ENCODE measurements at places on chromosomes 2 and 18. TPM values are rescaled to one million over a fixed set of nuclear protein-coding genes. Genes with fewer than 3 reads are reported as not detected.

GRCh38 chr2:139529080-139529479, 748.9 kb upstream of the NXPH2 start:
- no peak for DNase-seq

- DNase-seq, result no peak
Measured at GRCh38 chr2:83899271-83899670, 559.8 kb downstream of the SUCLG1 start.

- peak; percentile 64 for DNase-seq
Measured at GRCh38 chr18:8661754-8662559, 43.4 kb upstream of the MTCL1 start.

Gene UNC80
- total RNA-seq, result 0.18 TPM

GRCh38 chr2:153461453-153461852, 17.1 kb downstream of the RPRM start:
- no peak for DNase-seq

Gene TMEM178A
- total RNA-seq, result 2.9 TPM

DNA sequence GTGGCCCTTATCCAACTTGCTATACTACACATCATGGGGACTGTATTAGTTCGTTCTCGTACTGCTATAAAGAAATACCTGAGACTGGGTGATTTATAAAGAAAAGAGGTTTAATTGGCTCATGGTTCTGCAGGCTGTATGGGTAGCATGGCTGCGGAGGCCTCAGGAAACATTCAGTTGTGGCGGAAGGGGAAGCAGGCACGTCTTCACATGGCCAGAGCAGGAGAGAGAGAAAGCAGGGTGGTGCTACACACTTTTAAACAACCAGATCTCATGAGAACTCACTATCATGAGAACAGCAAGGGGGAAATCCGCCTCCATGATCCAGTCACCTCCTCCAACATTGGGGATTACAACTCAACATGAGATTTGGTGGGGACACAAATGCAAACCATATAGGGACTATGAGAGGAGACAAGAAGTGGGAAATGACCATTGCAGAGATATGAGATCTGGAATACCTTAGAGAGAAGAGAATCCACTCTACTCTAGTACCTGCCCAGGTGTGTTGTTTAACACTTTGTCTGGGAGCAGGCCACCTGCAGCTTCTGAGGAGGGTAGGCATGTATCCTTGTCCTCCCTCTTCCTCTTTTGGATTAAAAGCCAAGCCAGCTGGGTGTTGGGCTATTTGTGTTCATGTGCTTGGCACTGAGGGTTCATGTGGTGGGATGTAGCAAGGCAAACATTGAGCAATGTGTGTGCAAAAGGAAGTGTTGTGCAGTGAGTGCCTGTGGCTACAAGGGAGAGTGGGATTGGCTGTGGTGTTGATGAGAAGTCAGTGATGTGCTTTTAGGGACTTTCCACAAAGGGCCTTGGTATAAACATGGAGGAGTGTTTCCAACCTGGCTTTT, 22.8 kb downstream of the TTLL4 start:
- DNase-seq, result peak; percentile 45

GRCh38 chr18:76476665-76477561, 18.1 kb downstream of the ZNF516 start:
- no peak for DNase-seq

Gene ZSWIM2
- total RNA-seq, result not detected

DNA sequence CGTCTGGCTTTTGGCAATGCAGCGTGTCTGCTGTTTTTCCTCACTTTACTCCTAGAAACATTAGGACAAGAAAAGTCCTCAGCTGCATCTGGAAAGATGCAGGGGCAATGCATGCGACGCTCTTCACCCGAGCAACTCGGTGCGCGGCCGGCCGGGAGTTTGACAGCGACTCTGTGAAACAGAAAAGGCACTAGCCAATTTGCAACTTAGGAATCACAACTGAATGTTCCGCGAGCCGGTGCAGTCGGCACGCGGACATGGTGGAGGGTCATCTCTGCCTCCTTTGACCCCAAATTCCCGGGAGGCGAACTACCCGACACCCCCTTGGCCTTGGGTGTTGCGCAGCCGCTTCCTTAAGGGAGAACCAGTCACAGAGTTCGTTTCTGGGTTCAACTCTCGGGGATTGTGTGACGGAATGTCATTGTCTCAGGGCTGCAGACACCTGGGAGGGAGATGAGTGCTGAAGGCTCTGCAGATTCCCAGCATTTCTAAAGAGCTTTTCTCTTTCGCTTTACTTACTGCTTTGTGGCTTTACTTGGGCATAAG, 9.8 kb downstream of the NR4A2 start:
- DNase-seq, result no peak

DNA sequence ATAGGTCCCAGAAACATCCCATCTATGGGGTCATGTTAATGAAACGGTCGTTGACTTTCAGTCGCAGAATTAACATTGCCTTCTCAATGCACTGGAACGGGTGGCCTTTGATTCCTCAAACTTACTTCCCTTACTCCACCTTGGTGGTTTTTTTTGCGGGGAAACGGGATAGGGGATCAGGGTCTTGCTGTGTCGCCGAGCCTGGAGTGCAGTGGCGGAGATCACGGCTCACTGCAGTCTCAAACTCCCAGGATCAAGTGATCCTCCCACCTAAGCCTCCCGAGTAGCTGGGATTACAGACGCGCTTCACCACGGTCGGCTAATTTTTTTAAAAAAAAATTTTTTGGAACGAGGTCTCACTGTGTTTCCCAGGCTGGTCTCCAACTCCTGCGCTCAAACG, 754 bp downstream of the ATG16L1 start:
- DNase-seq, result no peak

DNA sequence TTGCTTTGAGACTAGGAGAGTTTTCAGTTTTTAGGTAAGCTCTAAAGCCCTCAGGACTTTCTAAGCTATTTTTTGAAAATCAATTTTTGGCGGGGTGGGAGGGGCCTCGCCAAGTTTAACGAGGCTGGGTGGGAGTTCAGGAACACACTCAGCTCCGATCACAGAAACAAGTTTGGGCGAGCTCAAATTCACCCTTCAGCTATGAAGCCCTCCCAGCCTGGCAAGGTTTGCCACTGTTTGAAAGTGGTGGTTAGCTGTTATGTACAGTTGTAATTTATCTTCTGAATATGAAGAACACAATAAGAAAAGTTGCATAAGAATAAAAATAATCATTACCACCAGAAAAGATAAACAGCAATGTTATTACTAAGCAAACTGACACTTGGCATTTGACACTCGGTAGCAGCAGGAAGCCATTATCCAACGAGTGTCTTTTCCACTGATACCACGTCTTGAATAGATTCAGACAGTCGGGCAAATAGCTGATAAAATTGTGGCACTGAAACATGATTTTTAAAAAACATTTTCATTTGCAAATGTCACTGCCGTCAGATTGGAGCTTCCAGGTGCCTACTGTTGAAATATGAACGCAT, 59.8 kb downstream of the KCTD1 start:
- no peak for DNase-seq

- no peak for DNase-seq
Measured at GRCh38 chr2:8125741-8126711, 555.8 kb upstream of the ID2 start.

Gene CYP26B1
- 1.1 TPM for total RNA-seq

Gene TTC39C
- 33.2 TPM for total RNA-seq

Gene WBP1
- 100 TPM for total RNA-seq

DNA sequence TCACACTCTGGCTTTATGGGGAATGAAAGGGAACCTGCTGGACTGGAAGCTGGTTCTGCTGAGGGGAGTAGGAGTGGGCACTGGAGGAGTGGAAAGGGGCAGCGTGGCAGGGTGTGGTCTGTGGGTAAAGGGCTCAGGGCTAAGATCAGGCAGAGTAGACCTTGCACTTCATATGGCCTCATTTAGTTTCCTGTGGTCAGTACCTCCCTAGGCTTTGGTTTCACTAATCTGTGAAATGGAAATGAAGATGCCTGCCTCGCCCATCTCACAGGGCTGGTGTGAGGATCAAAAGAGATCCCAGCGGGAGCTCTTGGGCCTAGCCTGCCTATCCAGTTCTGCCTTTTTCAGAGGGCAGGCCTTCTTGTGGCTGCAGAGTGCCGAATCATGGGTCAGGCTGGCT, 208.7 kb downstream of the LOXHD1 start:
- DNase-seq, result no peak

DNA sequence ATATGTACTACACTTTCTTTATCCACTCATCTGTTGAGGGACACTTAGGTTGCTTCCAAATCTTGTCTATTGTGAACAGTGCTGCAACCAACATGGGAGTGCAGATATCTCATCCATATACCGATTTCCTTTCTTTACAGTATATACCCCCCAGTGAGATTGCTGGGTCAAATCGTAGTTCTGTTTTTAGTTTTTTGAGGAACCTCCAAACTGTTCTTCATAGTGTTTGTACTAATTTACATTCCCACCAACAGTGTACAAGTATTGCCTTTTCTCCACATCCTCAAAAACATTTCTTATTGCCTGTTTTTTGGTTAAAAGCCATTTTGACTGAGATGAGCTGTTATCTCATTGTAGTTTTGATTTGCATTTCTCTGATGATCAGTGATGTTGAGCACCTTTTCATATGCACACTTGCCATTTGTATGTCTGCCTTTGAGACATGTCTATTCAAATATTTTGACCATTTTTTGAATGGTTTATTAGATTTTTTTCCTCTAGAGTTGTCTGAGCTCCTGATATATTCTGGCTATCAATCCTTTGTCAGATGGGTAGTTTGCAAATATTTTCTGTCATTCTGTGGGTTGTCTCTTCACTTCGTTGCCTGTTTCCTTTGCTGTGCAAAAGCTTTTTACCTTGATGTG, 12.2 kb downstream of the PLEK start:
- no peak for DNase-seq

DNA sequence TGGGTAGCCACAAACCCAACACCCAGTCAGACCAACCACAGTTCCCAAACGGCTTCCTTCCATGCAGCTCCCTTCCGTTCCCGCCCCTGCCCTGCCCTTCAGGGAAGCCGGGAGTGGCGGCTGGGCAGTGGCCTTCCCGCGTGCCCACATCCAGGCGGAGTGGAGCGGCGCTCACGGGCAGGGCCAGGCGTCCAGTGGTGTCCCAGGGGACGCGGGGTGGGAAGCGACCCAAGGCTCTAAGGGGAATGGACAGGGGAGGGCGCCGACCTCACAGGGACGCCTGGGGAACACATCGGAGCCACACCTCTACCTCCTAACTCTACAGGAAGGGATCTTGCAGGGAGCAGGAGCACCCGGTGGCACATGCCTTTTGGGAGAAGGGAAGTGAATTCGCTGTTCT, 225.9 kb upstream of the MGAT5 start:
- no peak for DNase-seq

GRCh38 chr2:120452131-120452530, 106.2 kb downstream of the INHBB start:
- no peak for DNase-seq

Gene ANKRD62
- total RNA-seq, result not detected

- no peak for DNase-seq
Measured at GRCh38 chr2:203442463-203442862, 92.6 kb downstream of the RAPH1 start.

DNA sequence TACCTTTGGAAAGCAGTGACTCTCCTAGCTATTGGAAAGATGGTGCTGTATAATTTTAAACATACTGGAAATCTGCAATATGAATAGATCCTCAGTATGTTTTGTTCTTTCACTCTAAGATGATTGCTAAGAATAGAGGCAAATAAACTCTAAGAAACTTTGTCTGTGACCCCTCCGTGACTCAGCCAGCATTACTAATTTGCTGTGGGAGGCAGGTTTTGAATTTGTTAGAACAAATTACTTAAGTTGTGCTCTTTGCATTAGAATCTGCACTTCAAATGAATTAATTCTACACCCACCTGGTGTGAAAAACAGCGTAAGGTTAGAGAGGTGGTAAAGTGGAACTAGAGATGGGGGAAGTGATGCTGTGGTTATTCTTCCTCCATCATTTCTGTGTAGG, 142.2 kb downstream of the RAPGEF4 start:
- no peak for DNase-seq

Gene INSIG2
- 14.3 TPM for total RNA-seq

- no peak for DNase-seq
Measured at GRCh38 chr2:140990416-140990815, 1140.4 kb downstream of the LRP1B start.

GRCh38 chr18:70452501-70452900, 163.7 kb downstream of the SOCS6 start:
- no peak for DNase-seq

DNA sequence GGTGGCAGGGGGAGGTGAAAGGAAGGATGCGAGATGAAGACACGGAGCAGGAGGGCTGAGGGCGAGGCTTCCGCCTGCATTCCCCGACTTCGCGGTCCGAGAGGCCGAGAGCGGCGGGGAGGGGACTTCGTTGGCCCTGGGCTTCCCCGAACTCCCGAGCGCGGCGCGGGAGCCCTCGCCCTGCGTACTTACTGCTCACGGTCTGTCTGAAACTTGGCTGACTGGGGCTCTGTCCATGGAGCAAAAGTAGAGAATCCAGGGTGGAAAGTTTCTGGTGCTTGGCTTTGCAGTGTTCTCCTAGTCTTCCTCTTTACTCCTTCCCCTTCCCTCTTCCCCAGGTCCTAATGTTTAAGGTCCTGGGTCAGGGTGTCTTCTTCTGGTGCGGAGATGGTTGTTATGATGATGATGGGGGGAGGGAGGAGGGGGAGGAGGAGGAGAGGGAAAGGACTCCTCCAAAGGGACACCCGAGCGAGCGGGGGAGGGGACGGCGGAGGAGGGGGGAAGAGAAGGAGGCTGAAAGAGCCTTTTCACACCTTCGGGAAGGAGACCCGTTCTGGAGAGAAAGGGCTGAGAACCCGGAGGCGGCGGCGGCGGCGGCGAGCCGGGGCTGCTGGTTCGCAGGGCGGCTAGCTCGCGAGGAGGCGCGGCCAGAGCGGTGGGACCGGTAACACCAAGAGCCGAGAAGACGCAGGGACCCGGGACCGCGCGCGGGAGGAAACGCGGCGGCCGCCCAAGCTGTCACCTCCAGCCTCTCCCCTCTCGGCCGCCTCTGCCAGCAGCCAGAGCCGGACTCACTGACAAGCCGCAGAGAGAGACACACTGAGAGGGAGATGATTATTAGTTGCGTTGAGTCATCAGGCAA, at the start of gene SATB2:
Gene SATB2 (minus strand): TSS at position 793 of the 862 bp plus-strand sequence. CDS start 1,902 bp downstream, outside the sequence.
- DNase-seq, result peak; percentile 49

DNA sequence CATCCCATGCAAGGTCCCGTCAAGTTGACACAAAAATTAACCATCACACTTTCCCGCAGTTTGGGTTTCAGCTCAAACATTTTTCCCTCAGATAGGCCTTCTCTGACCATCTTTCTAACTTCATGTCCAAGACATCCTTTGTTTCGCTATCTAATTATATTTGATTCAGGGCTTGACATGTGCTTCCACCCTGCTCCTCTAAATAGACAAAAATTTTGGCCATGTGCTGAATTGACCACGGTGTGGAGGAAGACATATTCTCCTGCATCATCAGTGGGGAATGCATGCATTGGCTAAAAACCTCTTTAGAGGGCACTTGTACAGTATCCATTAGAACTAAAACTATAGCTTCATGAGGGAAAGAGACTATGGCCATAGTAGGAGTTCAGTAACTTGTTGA, 81.2 kb downstream of the PLCL1 start:
- no peak for DNase-seq

Gene VWC2L
- total RNA-seq, result not detected

Gene HOXD11
- 1.2 TPM for total RNA-seq

Gene CCDC141
- total RNA-seq, result 2.8 TPM

DNA sequence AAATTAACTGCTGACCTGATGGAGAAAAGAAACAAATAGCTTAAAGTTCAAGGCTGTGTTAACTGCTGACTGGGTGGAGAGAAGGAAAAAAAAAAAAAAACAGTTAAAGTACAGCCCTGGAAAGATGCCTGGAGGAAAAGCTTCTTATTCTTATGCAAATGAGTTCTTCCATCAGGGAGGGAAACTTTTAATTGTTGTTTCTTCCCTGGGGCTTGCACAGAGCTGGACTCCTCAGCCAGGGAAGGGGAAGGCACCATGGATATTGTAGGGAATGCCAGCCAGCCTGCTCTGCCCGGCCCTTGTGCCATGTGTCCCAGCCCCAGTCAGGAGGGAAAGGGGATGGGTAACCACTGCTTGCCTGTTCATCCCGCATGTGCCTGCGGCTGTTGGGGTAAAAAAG, 833.1 kb upstream of the CRIM1 start:
- DNase-seq, result no peak
